ENCODE measurements at places on chromosomes 13 and 19.

- peak; percentile 90 for ATAC-seq
Measured at GRCh38 chr19:38543807-38544568, 73.8 kb downstream of the MAP4K1 start.

DNA sequence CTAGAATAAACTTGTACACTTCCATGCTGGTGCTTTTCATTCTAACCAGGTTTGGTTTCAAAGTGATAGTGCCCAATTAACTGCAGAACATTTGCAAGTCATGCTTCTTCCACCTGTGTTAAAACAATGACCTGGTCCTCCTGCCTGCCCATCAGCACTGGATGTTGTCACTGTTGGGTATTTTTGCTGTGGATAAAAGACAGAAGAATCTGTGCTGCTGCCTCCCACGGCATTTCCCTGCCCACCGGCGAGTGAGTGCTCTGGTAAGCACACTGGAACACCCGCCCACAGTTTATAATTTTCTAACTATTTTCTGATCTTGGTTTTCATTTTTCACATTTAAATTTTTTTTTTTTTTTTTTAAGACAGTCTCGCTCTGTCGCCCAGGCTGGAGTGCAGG, 2.3 kb upstream of the AKAP8 start:
- ATAC-seq = no peak

GRCh38 chr13:74715718-74716117, 581.5 kb upstream of the KLF12 start:
- ATAC-seq = no peak

DNA sequence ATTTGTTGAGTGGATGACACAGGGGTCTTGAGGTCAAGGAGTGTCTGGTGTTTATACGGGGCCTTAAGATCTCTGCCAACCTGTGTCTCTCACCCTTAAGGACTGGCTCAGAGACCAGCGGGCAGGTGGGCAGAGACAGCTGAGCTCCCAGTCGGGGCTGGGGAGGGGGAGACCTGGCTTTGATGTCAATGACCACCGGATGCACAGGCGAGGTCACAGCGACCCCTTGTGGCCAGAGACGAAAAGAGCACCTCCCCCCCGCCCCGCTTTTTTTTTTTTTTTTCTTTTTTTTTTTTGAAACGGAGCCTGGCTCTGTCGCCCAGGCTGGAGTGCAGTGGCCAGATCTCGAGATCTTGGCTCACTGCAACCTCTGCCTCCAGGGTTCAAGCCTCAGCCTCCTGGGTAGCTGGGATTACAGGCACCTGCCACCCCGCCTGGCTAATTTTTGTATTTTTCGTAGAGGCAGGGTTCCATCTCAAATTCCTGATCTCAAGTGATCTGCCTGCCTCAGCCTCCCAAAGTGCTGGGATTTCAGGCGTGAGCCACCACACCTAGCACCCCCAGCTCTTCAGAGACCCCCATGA, 12.1 kb upstream of the KLK14 start:
- no peak for ATAC-seq

GRCh38 chr13:28056426-28056825, 44.0 kb downstream of the FLT3 start:
- ATAC-seq = no peak

DNA sequence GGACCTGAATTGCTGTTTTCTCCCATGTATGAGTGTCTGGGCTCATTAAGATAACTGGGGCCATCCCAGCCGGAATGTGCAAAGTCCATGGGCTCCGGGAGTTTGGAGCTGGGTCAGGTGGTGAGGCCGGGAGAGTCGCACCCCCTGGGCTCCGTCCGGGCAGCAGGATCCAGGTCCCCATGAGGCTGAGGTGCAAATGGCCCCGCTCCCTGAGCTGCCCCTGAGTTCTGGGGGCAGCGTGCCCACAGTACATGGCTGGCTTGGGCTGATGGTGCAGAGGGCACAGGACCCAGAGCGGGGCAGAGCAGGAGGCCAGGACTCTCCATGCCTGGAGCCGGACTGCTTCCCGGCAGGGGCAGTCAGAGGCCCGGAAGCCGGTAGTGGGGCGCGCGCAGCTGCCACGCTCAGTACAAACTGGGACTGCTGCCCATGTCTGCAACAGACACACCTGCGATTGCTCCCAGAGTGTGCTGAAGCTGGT, 136.0 kb downstream of the KDM4B start:
- no peak for ATAC-seq

DNA sequence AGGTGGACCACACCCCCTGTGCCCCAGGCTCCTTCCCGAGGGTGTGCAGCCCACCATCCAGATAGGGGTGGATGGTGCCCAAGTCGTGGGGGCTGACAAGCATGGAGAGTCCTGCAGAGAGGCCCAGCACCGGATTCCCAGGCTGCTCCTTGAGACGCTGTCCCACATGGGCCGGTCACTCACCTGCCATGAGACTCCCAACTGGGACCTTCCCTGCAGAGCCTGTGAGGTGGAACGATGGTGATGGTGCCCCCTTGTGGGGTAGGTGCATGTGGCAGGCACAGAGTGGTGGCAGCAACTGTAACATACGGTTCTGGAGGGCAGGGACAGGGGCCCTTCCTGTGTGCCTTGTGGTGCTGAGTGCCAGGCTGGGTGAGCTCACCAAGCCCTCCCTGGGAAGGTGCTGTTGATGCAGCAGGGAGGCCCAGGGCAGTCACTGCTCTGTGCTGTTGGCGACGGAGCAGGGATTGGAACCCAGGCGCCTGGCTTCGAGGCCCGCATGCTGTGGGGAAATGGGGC, 33.1 kb downstream of the PPP1R37 start:
- peak; percentile 60 for ATAC-seq

- ATAC-seq = no peak
Measured at GRCh38 chr19:7811989-7812388, 18.0 kb upstream of the EVI5L start.

DNA sequence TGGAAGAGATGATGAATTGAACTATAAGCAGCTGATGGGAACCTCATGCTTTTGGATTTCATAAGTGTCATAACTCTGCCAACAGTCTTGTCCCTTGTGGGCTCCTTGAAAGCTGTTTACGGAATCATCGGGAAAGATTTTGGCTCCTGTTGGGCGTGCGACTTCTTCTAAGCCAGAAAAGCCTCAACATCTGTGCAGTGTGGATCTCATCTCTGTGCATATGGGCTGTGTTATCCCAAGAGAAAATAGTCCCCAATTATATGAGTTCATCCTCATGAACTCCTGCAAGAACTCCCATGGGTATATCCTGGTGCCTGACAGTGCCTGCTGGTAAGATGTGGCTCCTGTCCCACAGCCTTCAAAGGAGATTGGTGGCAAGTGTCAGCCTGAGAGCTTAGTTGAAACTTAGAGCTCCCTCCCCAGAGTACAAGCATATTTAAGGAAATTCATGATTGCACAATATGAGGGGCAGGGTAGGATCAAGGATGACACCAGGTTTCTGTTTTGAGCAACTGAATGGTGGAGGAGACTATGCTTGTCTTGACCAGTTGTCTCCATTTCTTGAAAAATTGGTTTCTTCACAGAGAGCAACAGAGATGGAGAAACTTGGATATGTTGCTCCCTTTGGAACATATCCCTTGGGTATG, 243.5 kb downstream of the ITGBL1 start:
- no peak for ATAC-seq

DNA sequence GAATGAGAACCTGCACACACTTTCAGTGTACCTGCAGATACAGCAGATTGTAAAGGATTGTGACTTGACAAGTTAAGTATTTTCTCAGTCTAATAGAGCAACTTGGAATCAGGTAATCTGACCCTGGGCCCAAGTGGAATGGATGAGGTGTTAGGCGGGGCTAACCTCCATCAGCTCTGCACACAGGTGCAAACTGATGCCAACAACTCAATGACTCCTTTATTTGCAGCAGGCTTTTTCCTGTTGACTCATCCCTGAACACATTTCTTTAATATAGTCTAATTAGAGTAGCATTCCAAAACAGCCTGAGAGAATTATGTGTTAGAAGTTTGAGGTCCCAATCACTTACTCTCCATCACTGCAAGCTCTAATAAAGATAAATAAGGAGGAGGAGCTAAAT, 48.8 kb downstream of the TPT1 start:
- ATAC-seq = no peak

DNA sequence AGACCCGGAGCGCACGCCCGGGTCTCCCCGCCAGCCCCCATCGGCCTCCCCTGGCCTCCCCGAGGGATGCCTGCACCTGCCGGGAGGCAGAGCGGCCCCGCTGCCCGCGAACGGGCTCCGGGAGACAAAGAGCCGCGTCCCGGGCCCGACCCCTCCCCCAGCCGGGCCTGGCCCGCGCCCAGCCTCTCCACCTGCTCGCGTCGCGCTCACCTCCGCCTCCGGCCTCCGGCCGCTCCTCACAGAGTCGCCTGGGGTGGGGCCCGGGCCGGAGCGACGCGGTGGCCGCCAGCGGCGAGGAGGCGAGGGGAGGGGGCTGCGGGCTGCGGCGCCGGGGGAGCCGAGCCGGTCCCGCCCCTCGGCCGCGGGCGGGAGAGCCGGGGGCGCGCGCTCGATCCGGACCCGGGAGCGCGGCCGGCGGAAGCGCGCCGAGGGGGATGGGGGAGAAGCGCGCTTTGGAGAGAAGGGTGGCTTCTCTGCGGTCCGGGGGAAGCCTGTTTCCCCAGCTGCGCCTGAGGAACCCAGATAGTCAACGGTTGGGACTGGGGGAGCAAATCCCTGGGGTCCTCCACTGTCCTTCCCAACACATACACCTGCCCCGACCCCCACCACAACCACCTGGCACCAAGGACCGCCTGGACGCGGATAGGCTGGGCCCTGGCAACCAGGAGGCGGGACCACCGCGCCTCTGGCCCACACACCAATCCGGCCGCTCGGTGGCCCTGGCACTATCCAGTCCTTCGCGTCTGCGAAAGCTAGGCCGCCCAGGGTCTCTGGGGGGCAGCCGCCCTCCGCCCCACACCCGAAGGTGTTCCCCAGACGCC, at the start of gene PRR36:
Gene PRR36 (minus strand): TSS at position 315 of the 821 bp plus-strand sequence. CDS start 701 bp downstream, outside the sequence.
- ATAC-seq = no peak

GRCh38 chr19:1131718-1132551, 28.1 kb downstream of the GPX4 start:
- peak; percentile 71 for ATAC-seq

- no peak for ATAC-seq
Measured at GRCh38 chr13:31048521-31048920, 113.2 kb downstream of the HSPH1 start.

DNA sequence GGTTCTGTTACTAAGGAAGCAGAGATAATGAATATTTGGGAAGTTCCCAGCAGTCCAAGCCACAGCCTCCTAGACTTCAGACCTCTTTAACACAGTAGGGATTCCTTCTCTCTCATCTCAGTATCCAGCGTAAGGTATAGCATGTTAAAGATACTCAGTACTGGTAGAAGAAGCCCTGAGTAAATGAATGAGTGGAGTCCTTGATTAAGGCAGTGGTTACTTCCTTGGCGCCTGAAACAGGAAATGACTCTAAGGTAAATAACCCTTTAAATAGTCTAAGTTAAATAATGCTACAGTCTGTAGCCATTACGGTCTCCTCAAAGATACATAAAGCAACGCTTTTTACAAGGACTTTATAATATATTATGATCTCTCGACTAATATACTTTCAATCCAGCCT, 650.8 kb upstream of the MIR17HG start:
- no peak for ATAC-seq

- ATAC-seq = no peak
Measured at GRCh38 chr19:49338023-49338677, 2.9 kb downstream of the CD37 start.

DNA sequence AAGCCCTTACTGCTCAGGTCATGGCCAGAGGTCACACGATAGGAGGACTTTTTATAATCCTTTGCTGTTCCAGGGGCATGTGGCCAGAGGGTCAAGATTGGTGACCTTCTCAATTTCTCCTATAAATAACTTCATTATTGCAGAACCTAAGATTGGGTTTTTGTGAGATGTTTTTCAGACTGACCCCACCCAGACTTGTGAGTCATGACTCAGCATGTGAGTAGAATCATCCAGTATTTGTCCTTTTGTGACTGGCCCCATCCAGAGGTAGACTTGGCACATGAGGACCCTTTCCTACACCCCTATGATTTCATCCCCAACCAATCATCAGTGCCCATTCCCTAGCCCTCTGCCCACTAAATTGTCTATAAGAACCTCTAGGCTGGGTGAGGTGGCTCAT, 84.5 kb upstream of the ABCC4 start:
- ATAC-seq = no peak

DNA sequence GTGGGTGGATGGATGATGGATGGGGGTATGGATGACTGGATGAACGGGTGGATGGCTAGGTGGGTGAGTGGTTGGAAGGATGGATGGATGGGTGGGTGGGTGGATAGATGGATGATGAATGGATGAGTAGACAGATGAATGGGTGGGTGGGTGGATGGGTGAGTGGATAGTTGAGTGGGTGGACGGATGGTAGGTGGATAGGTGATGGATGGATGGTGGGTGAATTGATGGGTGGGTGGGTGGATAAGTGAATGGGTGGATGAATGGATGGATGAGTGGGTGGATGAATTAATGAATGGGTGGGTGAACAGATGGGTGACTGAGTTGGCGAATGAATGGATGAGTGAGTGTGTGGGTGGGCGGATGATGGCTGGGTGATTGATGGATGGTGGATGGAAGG, 4.9 kb downstream of the SMIM24 start:
- no peak for ATAC-seq

DNA sequence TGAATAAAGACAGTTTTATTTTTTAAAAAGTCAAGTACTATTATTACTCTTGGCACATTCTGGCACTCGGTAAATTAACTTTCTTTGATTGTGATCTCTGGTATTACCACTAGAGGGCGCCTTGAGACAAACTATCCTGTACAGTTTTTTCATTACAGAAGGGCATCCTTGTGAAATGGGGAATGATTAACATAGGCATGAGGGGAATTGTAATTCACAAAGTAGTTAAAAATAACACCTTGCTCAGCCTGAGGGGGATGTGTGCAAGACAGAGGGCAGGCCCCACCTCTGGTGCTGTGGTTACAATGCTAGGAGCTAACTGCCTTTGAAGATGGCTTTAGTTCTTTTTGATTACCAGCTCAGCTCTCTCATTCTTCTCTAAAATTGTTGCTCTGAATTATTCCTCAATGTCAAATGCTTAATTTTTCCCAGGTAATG, 24.2 kb upstream of the C1QTNF9B start:
- ATAC-seq = peak; percentile 40

GRCh38 chr13:79742923-79743322, 262.0 kb downstream of the NDFIP2 start:
- ATAC-seq = no peak

- no peak for ATAC-seq
Measured at GRCh38 chr19:3471954-3472655, 8.2 kb downstream of the SMIM24 start.

DNA sequence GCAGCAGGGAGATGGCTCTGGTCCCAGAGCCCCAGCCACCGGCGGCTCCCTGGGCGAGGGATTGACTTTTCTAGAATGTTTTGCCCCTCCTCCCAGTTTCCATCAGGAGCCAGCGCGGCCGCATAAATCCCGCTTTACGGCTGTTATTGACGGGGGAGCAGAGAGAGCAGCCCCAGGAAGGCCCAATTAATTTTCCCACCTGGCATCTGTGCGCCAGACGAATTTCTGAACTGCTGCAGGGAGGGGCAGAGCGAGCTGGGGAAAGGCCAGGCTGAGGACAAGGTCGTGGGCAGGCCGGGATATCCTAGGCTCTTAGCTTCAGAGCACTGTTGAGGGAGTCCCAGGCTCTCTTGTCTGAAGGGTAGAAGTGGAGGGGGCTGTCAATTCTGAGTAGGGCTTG, 24.7 kb downstream of the ZNRF4 start:
- ATAC-seq = no peak
